KBM-7 (cell line): ENCODE measurements at places on chromosomes 13 and 19.

DNA sequence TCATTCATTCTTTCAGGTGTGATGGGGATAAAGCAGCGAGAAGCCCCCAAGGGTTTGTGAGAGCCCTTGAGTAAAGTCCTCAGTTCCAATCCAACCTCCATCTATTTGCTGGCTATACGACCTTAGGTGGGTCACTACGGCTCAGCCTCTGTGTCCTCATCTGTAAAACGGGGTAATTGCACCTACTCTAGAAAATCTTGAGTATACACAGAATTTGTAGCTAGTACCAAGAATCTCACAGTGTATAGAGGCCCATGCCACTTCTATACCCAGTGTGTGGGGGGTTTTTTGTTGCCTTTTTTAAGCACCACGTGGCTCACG, 406 bp upstream of the DNMT1 start:
- DNase-seq, result no peak

DNA sequence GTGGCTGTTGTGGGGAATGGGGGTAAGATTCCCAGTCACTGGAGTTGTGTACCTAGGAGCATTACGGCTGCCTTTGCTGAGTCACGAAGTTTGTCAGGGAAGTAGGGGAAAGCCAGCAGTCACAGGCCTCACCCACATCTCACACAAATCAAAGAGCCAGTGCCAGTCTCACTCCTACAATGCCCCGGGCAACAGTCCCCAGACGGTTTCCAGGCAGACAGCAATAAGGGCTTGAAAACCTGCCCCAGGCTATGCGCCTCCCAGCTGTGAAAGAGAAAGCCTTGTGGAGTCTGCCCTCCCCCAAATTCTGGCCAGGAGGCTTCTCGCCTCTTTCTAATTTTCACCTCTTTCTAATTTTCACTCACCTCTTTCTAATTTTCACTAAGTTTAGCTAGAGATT, 142.3 kb upstream of the EDNRB start:
- DNase-seq, result no peak

DNA sequence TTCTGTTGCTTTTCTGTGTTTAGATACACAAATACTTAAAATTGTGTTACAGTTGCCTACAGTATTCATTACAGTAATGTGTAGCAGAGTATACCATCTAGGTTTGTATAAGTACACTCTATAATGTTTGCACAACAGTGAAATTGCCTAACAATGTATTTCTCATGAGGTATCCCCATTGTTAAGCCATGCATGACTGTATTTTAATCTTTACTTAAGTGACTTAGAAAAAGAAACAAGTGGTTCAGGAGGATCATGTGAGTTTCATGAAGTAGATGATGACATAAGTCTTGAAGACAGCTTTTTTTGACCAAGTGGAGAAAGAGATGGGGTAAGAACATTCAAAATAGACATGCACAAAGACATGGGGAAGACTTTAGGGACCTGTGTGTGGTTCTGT, 8.4 kb upstream of the KCTD4 start:
- no peak for DNase-seq

DNA sequence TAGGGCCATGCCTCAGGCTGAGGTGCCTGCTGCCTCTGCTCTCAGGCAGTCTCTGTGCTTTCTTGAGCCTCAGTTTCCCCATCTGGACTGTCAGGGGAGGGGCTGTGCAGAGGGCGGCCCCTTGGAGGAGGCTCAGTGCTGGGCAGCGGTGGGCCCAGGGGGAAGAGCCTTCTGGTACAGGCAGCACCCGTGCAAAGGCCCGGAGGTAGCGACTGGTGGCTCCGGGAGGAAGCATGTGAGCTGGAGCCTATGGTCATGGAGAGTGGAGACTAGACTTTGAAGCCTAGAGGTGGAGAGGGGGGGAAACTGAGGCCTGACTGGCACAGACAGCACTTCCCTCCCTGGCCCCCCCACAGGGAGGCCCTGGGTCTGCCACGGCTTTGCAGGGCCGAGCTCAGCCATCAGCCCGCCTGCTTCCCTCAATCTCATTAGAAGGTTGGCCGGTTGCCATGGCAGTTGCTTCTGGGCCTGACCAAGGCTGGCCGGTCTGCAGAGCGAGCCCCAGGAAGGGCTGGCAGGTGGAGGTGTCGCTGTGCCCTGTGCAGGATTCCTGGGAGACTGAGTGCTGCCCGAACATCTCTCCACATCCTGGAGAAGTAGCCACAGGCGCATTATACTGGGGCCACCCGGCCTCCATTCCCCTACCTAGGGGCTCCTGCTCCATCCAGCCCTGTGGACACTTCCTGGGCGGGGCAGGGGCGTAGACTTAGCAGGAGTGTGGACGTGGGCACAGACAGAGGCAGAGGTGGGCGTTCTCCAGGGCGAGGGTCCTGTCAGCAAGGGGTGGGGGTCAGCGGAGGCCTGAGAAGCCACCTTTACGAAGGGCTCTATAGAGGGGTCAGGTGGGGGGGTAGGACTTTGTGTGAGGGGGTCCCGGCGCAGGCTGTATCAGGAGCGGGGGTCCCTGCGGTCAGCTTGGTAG, 53.2 kb downstream of the CRTC1 start:
- no peak for DNase-seq

DNA sequence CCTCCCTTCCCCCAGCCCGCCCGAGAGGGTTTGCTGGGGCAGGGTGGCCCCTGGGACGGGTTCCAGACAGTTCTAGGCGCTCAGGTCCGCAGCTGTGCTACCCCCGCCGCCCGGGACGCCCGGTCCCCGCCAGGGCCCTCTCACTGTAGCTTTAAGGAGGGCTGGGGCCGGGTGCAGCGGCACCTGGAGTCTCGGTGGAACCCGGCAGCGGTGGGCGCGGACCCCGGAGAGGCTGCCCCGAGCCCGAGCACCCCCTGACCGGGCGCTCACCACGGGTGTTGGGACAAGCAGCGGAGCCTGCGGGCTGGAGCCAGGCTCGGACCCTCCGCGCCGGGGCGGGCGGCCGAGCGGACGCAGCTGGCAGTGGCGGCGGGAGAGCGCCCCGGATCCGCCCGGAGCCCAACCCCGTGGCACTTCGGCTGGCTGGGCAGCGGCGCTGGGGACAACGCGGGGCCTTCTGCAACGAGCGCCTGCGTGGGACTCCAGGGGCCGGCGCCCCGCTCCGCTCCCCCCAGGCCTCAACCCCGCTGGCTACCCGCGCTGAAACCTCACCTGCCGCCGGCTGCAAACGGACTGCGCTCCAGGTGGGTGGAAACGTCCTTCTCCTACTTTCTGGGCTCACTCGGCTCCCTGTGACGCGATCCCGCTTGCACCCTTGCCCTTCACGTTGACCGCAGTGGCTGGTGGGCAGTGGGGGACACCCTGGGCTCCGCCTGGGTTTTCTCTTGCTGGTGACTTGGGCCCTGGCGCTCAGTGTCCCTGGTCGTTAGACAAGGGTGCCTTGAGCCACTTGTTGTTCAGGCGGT, 81.1 kb downstream of the ZNF429 start:
- no peak for DNase-seq
